HTR-8/SVneo (cell line): ENCODE measurements at places on chromosomes 7 and 10.

GRCh38 chr10:50832171-50832751 is 53.2 kb downstream of the A1CF start:
- no peak for DNase-seq

DNA sequence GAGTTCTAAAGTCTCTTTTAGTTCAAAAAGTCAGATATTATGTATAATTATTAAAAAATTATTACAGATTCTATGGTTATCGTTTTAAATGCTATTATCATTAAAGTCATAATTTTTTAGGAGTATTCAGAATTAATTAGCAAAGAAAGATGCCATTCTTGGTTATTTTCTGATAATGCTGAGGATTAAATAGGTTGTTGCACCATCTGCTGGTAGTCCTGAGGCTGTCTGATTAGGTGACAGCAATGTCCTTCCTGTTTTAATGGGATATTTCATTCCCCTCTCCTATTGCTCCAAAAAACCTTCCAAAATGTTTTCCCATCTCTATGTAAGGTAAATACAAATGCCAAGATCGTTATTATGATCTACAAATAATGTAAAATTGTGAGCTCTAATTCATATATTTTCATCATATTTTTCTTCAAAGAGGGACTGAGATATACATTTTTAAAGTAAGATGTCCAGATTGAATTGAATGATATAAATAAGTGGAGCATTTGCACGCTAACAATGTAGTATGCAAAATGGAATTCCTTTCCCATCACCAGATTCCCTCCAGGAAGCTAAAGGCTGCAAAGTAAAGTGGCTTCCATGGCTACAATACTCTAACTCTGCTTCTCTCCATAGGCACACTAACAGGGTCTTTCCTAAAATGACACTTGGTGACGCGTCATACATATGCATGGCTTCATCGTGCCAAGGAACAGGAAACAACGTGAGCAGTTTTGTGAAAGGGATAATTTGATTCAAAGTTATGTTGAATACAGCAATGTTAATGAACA is 58.8 kb upstream of the AKR1E2 start:
- no peak for DNase-seq

GRCh38 chr10:23156447-23157150 is 35.5 kb upstream of the PTF1A start:
- DNase-seq = no peak

DNA sequence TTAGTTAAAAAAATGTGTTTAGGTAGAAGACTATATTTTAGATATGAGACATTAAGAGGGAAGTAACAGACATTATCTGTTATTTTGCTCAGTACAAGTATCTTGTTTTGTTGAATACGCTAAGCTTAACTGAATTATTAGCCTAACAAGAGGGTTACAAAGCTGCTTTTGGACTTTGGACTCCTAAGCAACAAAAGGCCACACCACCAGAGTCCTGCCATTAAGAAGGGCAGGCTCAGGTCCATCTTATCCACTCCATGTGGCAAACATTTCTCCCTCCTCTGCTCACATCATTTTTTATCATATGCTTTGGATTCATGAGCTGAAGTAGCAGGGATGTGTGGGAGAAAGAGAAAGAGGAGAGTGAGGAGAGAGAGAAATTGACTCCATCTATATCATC is 33.5 kb downstream of the OSBPL3 start:
- DNase-seq = no peak
